Astrocyte (in vitro differentiated cells and primary cell): ENCODE measurements at places on chromosomes 3 and 15. TPM values are rescaled to one million over a fixed set of nuclear protein-coding genes. Genes with fewer than 3 reads are reported as not detected.

DNA sequence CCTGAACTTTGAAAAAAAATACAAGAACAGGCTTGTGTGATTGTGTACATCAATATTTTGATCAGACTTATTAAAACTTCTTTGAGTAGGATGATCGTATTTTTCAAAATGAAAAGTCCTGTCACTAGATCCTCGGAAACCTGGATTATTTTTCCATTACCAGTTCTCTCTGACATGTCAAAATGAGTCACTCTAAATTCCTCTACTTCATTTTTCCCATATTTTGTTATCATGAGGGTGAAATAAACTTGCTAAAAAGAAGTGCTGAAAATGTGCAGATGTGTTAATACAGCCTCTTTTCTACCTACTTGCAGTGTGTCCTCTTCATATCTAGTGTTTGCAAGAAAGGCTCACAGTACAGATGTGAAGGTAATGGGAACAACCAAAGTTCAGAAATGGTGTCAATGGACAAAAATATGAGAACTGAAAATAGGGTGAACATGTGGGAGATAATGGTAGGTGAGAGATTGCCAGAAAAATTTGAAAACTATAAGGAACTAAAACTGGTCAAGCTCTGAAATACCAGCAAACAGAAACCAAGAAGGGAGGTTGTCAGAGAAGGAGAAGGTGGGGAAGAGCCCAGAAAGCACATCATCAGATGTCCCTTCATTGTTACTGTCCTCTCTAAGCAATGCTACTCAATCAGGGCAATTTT is 108.2 kb downstream of the EOMES start:
- peak; percentile 58 for DNase-seq

The SKOR1 gene
- total RNA-seq, result not detected in 2 replicates

DNA sequence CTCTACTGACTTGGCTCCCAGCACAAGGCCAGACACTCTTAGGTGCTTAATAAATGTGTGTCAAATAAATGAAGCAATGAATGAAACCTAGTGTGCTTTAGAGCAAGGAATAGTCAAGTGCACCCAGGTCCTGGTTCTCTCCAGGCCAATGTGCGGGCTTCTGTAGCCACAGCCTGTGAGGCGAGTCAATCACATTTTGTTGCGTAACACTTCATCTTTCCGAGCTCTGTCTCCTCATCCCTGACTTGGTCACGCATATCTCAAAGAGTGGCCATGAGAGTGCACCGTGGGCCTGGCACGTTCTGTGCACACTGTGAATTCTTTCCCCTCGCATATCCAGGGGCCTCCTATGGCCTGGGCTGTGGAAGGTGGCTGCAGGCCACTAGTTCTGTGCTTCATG is 11.4 kb upstream of the SH3GL3 start:
- no peak for DNase-seq

The LRRC31 gene
- total RNA-seq, result 0.16 TPM in 1 of 2 replicates, not detected in the other

The SOX14 gene
- 0.09 TPM in 1 of 2 replicates, not detected in the other for total RNA-seq

The KLHDC8B gene
- total RNA-seq, result 30.2 and 31.6 TPM in 2 replicates

DNA sequence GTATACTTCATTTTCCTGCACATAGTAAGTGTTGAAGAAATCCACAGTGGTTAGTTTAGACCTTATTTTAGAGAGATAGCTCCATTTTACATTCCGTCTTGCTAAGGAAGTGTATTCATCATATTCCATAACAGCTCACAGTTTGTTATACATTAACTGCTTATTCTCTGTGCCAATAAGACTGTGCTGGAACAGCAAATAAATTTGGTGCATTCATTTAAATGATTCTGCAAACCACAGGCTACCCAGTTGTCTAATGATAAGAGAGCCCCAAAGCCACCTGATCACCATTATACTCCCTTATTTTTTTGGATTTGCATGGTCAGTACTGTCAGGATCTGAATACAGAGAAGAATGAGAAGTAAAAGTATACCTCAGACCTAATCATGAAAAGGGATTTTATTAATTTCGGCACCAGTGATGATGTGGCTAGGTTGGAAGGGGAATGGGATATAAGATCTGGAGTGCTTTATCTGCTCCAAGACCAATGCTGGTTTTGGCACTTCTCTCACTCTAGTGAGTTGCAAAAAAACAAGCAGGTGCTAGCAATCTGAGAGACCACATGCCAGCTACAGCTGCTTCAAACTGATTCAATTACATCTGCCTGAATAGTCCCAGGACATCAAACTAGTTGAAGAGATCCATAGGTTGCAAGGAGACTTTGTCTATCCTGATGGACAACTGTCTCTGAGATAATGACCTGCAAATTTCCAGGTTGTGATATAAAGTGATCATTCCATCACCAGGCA is 254.8 kb downstream of the ZBTB20 start:
- DNase-seq, result no peak

- no peak for DNase-seq
Observed at GRCh38 chr15:64412216-64412615, 24.6 kb downstream of the TRIP4 start.
